ENCODE measurements at places on chromosomes 2 and 18.

- DNase-seq: no peak
Observed at GRCh38 chr2:119474371-119475224, 42.9 kb downstream of the TMEM37 start.

- no peak for DNase-seq
Observed at GRCh38 chr2:2083113-2083758, 247.8 kb downstream of the MYT1L start.

GRCh38 chr2:172964511-172965139 is 111.0 kb upstream of the MAP3K20 start:
- no peak for DNase-seq

GRCh38 chr2:20418519-20418918 is 28.4 kb upstream of the RHOB start:
- DNase-seq: no peak

DNA sequence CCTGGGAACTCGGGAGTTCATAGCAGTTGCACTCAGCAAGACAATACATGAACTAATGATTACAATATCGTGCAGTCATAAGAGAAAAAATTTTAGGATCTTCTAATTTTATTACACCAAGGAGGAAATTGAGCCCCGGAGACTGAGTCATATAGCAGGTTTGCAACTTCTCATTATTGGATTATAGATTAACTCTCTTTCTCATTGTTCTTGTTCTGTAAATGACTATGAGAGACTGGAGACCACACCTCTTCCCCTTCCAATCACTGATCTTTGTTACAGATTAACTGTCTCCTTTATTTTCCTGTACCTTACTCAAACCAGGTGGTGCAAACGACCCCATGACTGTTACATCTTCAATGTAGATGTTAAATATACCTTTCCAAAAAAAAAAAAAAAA is 435.8 kb upstream of the DDX18 start:
- DNase-seq: no peak

- DNase-seq: no peak
Observed at GRCh38 chr2:96154506-96155380, 9.5 kb upstream of the DUSP2 start.
